ENCODE measurements at places on chromosomes 2 and 18.

GRCh38 chr2:197372592-197372991, 62.0 kb upstream of the ANKRD44 start:
- no peak for DNase-seq

- DNase-seq: no peak
These were observed 43.6 kb upstream of the INHBB start for GRCh38 chr2:120302301-120302700.

DNA sequence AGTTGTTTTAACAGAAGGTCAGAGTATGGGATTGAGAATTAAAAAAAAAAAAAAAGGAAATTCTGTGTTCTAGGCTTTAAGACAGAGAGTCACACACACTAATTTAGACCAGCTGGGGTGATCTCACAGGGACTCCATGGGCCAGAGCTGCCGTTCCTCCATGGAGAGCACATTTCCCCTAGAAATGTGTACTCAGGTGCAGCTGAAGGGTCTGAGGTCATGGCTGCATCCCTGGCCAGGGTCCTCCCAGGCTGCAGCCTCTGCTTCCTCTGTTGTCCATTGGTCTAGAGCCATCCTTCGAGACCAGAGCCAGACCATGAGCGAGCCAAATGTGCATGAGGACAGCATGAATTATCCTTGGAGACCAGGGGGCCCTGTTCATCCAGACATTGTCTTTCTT, 190.1 kb upstream of the TNP1 start:
- no peak for DNase-seq

- DNase-seq: no peak
These were observed 59.4 kb downstream of the OSR1 start for GRCh38 chr2:19299032-19299431.

GRCh38 chr2:240506406-240507059, 51.3 kb downstream of the ANKMY1 start:
- DNase-seq: no peak

- DNase-seq: no peak
These were observed 8.6 kb downstream of the ITGA4 start for GRCh38 chr2:181465676-181466375.

GRCh38 chr2:78439122-78439521, 586.4 kb upstream of the REG3G start:
- no peak for DNase-seq

DNA sequence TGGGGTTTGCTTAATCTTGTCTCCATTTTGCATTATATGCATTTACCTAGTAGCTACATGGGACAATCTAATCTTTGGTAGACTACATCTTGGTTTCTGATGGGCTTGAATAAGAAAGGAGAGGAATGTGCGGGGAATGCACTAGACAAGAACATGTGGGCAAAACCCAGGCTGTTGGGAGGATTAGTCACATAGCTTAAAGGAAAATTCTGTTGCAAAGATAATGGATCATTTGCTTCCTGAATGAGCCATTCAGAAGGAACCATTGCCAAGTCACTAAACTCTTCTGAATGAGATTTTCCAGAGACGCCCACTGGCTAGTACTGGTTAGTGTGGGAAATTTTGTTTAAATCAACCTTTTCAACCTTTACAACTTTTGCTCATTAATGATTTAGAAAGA, 84.8 kb downstream of the OSBPL6 start:
- no peak for DNase-seq

- no peak for DNase-seq
These were observed 12.0 kb upstream of the CASP8 start for GRCh38 chr2:201248288-201248844.

GRCh38 chr2:50957896-50958295, 74.0 kb downstream of the NRXN1 start:
- no peak for DNase-seq

DNA sequence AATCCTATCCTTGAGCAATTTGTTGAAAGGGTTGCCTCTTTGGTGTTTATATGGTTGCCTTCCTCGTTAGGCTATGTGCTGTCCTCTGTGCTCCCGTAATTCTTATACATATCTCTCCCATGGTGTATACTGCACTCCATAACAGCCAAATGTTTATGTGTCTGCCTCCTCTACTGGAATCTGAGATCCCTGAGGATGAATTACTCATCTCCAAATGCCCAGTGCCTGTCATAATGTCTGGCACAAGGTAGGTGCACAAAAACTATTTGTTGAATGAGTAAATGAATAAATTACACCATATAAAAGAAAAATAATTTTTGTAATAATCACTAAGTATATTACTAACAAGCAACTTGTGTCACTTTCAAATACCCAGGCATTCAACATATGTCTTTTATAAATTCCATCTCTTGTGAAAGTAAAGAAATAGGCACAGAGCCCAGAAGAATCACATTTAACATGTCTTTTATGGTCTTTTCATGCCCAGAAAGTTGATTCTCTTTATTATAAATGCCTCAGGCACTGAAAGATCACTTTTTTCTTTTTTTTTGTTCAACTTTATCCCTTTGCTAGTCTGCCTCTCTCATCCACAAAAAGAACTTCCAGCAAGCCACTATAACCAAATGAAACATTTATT, 164.9 kb downstream of the CCDC148 start:
- no peak for DNase-seq

DNA sequence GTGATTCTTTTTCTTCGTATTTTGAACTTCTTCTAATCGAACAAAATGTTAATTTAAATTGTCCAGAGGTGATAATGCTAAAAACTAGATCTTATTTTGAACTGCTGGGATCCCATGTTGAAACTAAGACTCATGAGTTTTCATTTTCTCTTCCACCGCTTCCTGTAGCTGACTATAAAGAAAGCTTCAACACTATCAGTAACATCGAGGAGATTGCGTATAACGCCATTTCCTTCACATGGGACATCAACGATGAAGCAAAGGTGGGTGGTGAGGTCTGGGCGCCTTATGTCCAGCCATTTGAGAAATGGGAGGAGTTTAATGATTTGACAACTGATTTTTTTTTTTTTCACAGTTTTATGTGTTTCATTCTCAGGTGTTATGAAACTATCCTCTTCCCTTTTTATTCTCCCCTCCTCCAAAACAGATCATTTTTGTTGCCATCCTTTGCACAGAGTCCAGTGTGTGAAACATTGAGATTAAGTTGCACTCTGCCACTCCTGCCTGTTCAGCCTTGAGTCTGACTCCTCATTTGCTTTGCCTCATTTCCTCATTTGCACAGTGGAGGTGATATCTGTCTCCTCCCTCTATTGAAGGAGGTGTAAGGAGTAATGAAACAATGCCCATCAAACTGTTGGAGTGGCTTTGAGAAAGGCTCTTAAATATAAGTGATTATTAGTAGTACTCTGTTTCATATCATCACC, 13.8 kb downstream of the GRHL1 start:
- no peak for DNase-seq

GRCh38 chr2:171383134-171383533, 50.7 kb downstream of the METTL8 start:
- no peak for DNase-seq

GRCh38 chr2:165007161-165007744, 51.9 kb upstream of the SLC38A11 start:
- DNase-seq: no peak

- DNase-seq: no peak
These were observed 148.3 kb upstream of the KLHL14 start for GRCh38 chr18:32920796-32921787.

GRCh38 chr2:70954886-70955285, 19.2 kb downstream of the ATP6V1B1 start:
- no peak for DNase-seq

DNA sequence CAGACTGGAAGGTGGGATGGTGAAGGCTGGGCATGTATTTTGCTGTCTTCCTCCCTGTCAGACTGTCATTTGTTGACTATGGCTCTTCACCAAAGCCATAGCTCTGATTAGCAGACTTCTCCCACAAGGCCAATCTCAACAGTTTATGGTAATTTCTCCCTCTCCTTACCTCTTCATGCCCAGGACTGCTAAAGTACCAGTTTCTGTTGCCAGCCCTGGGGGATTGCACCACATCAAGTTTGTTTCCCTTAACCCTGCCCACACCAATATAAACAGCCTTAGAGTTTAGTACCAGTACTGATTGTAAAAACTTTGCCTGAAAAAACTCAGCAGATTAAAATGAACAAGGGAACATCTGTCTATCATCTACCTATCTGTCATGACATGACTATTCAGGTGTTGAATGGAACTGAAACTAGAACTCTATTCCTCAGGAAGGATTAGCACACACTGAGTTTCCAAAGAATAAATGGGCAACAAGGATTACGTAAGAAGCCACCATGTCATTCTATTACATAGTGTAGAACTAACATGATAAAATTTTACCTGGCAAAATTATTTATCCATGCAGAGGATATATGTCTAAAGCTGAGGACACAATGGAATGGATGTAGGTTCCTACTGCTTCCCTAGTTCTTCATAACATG, 13.7 kb downstream of the FEZ2 start:
- no peak for DNase-seq

- no peak for DNase-seq
These were observed 178.3 kb upstream of the GATA6 start for GRCh38 chr18:21991081-21991534.

- DNase-seq: no peak
These were observed 17.8 kb downstream of the ERFE start for GRCh38 chr2:238176613-238177012.

- no peak for DNase-seq
These were observed 17.0 kb downstream of the RTN4 start for GRCh38 chr2:55033076-55033742.

DNA sequence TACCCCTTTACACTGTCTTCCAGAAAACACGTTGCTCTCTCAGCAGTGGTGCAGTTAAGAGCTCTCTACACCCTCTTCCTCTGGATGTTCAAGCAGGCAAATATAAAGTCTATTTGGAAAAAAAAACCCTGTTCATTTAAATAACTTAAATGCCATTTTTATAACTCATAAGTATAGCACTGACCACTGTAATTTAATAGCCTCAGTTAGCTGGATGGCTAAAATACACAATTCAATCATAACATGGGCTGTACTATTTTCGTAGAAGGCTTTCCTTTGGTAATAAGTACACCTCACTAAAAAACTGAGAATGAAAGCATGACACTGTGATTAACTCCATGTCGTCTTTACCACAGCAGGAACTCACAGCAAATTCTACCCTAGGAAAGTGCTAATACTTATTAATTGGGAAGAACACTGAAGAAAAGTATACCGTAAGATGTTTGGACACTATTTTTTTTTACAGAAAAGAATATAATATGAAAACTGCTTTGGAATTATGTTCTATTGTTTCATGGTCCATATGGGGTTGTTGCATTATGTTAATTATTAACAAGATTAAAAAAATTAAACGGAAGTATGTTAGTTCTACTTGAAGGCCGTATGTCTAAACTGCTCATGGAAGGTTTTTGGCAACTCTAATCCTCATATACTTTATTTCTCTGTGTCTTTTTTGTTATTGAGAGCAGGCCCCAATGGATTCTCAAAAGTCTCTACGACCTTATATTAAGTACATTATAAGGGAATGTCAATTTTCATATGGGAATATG, 269.1 kb downstream of the ZNF385B start:
- DNase-seq: no peak

DNA sequence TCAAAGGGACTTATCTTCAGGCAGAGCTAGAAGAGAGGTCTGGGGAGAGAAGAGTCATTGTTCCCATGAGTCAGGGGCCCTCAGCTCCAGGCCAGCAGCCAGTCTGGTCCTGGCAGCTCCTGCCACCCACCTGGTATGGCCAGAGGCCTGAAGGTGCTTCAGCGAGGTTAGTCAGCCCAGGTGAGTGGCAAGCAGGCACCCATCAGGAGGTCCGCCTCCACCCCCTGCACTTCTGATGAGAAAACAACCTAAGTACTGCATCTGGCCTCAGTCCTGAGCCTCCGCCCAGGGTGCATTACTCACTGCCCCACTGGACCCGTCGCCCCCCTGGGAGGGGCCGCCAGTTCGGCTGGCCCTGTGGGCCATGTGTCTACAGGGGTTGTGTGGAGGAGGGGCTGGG, 130.2 kb downstream of the INHBB start:
- DNase-seq: no peak

DNA sequence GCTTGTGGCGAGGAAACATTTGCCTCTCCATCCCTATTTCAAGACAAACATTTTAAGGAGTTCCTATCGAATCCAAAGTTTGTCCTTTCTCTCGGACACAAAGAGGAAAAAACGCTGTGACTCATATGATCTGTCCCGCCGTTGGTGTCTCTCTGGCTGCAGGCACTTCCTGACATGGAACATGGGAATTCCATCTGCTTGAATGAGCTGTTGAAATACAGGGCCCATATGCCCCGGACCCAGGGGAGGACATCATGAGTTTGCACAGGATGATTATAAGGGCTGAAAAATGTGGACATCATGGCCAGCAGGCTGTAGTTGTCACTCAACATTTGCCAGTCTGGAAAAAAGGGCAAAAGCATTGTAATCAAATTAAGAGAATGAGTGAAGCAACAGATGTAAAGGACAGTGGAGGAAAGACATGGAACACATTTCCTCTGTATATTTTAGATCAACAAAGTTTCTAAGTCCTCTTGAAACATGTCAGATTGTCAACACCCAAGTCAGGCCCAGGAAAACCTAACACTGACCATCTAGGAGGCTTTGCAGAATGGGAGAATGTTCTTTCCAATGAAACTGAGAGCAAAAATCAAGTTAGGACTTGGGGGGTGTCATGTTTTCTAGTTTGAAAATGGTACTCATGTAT, 103.2 kb upstream of the SMIM21 start:
- no peak for DNase-seq

Measured in CD4-positive, alpha-beta T cell treated with Interleukin-12 subunit alpha and Interleukin-12 subunit beta, for 1 hour (primary cell).